Frontal cortex (tissue), 4 donors: ENCODE measurements at places on chromosomes 13 and 19. TPM values are rescaled to one million over a fixed set of nuclear protein-coding genes. Genes with fewer than 3 reads are reported as not detected.
A peak's percentile ranks its signal among the peaks of the same experiment; 100 is the strongest.

Gene CEACAM20
- total RNA-seq: not detected

Gene ARHGAP45
- total RNA-seq: 1.2 TPM

- DNase-seq: no peak
These were observed 6.9 kb upstream of the ATF5 start for GRCh38 chr19:49921871-49922795.

Gene FCGBP
- total RNA-seq: 0.82 TPM

DNA sequence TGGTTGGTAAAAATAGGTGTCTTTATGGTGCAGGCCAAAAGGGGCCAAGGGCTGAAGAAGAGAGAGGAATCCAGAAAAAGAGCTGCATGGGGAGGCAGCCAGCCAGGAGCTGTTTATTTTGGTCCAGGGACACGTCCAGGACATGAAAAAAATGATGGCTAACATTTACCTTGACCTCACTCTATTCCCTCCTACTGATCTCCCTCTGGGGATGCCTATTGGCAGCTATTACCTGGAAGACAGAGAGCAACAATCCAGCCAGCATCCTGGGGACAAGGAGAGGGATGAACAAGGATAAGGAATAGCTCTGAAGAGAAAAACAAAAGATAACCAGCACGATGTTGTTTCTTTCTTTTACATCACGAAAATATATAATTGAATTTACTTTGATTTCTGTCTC is 1599.6 kb downstream of the SLITRK5 start:
- no peak for DNase-seq

GRCh38 chr13:20924758-20925394 is 22.3 kb upstream of the XPO4 start:
- peak; percentile 48 for DNase-seq
